ENCODE measurements at places on chromosomes 16 and 17. TPM values are rescaled to one million over a fixed set of nuclear protein-coding genes. Genes with fewer than 3 reads are reported as not detected.

DNA sequence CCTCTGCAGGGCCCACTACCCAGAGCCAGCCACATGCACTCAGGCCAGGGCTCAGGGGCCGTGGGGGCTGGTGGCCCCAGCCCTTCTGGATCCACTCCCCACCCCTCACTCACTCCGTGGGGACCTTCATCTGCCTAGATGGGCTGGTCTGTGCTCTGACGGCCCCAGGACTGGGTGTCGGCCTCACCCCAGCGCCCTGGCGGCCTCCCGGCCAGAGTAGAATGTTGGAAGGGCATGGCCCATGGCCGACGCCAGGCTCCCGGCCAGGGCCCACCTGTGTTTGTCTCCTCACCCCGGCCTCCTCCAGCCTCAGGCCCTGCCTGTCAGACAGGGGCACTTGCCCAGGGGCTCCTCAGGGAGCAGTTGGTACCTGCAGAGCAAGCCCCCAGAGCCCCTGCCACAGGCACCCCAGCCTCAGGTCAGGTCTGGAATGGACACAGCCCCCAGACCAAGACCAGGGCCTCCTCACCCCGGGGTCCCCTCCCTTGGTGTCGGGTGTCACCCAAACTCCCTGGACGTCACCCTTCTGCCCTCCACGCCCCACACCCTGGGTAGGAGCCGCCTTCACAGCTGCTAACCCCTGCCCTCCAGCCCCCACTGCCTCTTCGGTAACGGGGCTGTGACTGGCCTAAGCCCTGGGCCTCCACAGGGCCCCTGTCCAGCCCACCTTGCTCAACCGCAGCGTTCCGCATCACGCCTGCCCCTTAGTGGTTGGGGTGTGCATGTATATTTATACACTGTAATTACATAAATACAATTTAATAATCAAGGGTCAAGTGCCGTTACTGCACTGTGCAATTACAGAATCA is 3.0 kb upstream of the CDH15 start:
- no peak for DNase-seq

DNA sequence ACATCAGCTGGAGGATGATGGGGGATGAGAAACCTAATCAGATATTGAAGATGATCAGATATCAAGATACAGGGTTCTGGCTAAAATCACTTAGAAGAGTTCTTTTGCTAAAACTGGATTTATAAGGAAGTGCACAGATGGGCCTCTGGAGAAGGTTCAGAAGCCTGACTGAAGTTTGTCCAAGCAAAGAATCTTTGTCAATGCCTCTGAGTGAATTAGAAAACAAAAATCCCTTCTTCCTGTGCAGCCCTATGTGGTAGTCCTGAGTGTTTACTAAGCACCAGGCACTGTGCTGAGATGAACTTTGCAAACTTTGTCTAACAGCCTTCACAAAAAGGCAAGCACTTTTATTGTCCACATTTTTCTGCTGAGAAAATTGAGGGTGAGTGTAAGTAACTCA is 11.4 kb upstream of the CENPV start:
- DNase-seq = no peak

- no peak for DNase-seq
These were observed 1.5 kb upstream of the PPP1R1B start for GRCh38 chr17:39625198-39625785.

DNA sequence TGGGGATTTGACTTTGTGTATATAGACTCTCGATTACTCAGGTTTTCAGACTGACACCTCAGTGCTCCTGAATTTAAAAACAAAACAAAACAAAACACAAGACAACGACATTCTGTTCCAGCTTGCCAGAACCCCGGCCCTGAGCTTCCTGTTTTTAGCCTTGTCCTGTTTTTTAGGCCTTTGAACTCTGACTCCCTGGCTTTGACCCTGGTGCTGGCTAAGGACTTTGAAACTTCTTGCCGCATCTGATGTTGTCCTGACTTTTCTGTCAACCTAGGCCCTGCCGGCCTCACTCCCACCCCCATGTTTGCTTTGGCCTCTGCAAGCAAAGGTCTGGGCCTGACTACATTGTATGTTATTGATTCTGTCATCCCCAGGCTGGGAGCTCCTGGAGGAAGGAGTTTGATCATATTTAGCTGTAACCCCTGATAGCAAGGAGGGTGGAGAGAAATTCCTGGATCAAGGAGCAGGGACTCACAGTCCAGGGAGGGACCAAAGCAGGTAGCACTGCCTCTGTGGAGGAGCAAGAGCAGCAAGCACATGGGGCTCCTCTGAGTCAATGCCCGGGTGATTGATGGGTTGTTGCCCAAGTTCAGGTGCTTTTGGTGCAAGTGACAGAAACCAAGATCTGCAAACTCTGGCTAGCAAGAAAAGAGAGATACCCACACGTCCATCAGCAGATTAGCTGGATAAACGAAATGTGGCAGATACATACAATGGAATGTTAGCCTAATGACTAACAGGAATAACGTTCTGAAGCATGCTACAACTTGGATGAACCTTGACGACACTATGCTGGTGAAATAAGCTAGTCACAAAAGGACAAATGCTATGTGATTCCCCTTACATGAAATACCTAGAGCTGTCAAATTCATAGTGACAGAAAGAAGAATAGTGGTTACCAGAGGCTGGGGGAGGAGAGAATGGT is 7.7 kb downstream of the CCL16 start:
- no peak for DNase-seq

The CUEDC1 gene
- total RNA-seq = 76.1 TPM

DNA sequence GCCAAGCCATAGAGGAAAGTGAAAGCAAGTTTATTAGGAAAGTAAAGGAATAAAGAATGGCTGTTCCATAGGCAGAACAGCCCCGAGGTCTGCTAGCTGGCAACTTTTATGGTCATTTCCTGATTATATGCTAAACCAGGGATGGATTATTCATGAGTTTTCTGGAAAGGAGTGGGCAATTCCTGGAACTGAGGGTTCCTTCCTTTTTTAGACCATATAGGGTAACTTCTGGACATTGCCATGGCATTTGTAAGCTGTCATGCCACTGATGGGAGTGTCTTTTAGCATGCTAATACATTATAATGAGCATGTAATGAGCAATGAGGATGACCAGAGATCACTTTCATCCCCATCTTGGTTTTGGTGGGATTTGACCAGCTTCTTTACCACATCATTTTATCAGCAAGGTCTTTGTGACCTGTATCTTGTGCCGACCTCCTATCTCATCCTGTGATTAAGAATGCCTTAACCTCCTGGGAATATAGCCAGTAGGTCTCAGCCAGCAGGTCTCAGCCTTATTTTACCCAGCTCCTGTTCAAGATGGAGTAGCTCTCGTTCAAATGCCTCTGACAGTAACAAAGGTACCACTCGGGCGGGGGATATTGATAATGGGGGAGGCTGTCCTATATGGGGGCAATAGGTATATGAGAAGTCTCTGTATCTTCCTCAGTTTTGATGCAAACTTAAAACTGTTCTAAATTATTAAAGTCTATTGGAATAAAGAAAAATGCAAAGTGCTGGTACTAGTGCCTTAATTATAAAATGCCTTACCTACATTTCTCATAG is 38.9 kb upstream of the HELZ start:
- DNase-seq = no peak
